ENCODE measurements at places on chromosomes 2 and 18. TPM values are rescaled to one million over a fixed set of nuclear protein-coding genes. Genes with fewer than 3 reads are reported as not detected.

Gene GRP
- 0.34 TPM for polyA plus RNA-seq

Gene HRH4
- not detected for polyA plus RNA-seq

Gene SLC25A12
- polyA plus RNA-seq: 8.9 TPM

Gene PAX3
- not detected for polyA plus RNA-seq

Gene AAK1
- 20.6 TPM for polyA plus RNA-seq

Gene ASPRV1
- polyA plus RNA-seq: 1.2 TPM

Gene CKAP2L
- 0.05 TPM for polyA plus RNA-seq

Data from pancreas (tissue), 10 donors.